ENCODE measurements at places on chromosomes 7 and 10.

DNA sequence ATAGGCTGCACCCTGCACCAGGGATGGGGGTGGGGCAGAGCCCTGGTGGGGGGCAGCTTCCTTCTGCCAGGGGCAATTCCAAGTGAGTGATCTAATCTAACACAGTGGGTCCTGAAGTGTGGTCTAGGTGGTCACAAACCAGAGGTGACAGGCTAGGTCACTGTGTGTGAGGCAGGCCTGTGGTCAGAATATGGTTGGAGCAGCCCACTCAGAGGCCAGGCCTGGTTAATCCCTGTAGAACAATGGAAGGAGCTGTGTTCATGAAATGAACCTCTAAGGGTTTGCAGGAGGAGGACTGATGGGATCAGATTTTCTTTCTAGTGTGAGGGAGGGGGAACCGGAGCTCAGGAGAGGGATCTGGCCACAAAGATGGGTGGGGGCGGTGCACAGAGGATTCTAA, 10.0 kb upstream of the TSPAN14 start:
- no peak for DNase-seq

DNA sequence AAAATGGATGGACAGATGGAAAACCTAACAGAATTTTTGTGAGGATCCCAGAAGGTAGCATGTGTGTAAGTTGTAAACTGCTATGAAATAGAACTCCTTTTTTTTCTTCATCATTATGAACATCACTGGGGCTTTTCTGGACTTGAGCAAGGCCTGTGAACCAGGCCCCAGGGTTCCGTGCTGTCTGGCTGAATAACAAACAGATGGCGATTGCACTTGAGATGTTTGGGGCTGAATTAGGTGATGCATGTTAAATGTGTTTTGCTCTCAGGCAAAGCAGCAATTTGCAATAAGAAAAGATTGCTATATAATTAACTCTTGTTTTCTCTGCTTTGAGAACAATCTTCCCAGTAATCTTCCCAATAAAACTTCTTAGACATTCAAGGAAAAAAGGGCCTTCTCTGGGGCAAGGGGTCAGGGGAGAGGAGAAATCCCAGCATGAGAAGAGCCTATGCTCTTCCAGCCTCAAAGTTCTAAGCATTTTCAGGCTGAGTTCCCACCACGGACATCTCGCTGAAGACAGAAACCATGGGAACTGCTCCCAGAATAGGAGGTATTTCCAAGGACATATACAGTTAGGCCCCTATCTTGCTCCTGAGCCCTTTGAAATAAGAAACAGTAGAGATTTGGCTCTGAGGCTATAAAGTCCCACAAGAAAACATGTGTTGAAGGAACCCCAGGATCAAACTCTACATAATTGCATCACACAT, 98.7 kb downstream of the ITIH5 start:
- DNase-seq: no peak

- DNase-seq: peak; percentile 46
Observed at GRCh38 chr10:42769673-42770072, 12.9 kb upstream of the BMS1 start.

DNA sequence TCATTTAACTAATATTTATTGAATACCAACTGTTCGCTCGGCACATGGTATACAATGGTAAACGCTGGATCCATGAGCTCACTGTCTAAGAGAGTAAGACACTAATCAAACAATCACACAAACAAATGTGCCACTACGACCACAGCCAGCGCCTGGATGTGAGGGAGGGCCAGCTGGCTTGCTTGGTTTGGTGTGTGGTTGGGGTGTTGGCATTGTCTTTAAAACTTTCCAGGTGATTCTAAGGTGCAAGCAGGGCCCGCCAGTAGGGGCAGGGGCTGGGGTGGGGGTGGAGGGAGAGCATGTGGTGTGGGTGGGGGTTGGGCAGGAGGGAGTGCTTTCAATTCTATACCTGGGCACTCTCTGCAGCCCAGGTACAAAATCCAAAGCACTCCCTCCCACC, 31.6 kb downstream of the ADRA2A start:
- no peak for DNase-seq

GRCh38 chr10:118392761-118393160, 50.6 kb upstream of the FAM204A start:
- DNase-seq: no peak

Data from SW480 (cell line).